ENCODE measurements at places on chromosomes 7 and 10. TPM values are rescaled to one million over a fixed set of nuclear protein-coding genes. Genes with fewer than 3 reads are reported as not detected.

The ARL3 gene
- polyA plus RNA-seq, result 22.0 TPM

The PCGF6 gene
- polyA plus RNA-seq, result 13.2 TPM

The OR2A7 gene
- polyA plus RNA-seq, result 0.45 TPM

The ITPRID1 gene
- polyA plus RNA-seq, result not detected

The GCK gene
- polyA plus RNA-seq, result 0.14 TPM

GRCh38 chr10:63261496-63261895, 128.4 kb downstream of the NRBF2 start:
- no peak for DNase-seq
- no peak overlapping the region for H3K27ac ChIP-seq
- H3K36me3 ChIP-seq, result no peaks in the 10 kb centered on the region
- H3K27me3 ChIP-seq, result no peaks in the 10 kb centered on the region
- peaks cover 8% of the 10 kb centered on the region for H3K4me1 ChIP-seq
- H3K4me3 ChIP-seq, result no peak overlapping the region

GRCh38 chr7:117117172-117117571, 163.9 kb downstream of the ST7 start:
- H3K4me1 ChIP-seq, result no peaks in the 10 kb centered on the region
- no peak overlapping the region for H3K4me3 ChIP-seq
- H3K36me3 ChIP-seq, result no peaks in the 10 kb centered on the region
- H3K27me3 ChIP-seq, result no peaks in the 10 kb centered on the region

DNA sequence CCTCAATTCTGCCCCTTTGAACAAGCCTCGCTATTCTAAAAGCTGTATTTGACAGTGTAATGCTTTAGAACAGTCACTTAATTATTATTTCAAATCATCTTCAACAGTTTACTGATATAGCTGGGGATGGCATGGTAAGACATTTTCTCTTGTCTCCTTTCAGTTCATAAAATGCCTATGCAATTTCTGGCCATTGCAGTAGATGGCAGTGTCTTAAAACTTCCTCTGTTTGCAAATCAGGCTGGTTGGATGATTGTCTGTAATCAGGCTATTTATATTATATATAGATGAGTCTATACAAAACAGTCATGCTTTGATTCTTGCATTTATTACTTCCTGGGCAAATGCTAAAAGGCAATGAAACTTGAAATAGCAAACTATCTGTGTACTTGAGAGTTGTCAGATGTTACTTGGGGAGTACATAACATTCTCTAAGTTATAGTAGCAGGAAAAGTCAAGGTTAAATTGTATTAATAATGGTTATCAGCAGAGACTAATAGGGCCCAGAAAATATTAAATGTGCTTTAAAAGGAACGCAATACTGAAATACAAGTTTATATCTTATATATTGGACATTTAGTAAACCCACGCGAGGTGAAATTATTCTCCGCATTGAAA, 55.5 kb upstream of the LHFPL3 start:
- H3K4me1 ChIP-seq, result no peaks in the 10 kb centered on the region
- DNase-seq, result peak; percentile 50
- no peaks in the 10 kb centered on the region for H3K27me3 ChIP-seq
- no peak overlapping the region for H3K4me3 ChIP-seq
- H3K36me3 ChIP-seq, result no peaks in the 10 kb centered on the region

- H3K4me3 ChIP-seq, result no peak overlapping the region
These were observed 165.3 kb downstream of the PTPRN2 start for GRCh38 chr7:158422196-158422886.

GRCh38 chr7:64997927-64998391, 7.1 kb upstream of the ZNF117 start:
- H3K36me3 ChIP-seq, result no peaks in the 10 kb centered on the region
- no peak overlapping the region for H3K27ac ChIP-seq
- no peak overlapping the region for H3K4me3 ChIP-seq
- no peaks in the 10 kb centered on the region for H3K27me3 ChIP-seq

DNA sequence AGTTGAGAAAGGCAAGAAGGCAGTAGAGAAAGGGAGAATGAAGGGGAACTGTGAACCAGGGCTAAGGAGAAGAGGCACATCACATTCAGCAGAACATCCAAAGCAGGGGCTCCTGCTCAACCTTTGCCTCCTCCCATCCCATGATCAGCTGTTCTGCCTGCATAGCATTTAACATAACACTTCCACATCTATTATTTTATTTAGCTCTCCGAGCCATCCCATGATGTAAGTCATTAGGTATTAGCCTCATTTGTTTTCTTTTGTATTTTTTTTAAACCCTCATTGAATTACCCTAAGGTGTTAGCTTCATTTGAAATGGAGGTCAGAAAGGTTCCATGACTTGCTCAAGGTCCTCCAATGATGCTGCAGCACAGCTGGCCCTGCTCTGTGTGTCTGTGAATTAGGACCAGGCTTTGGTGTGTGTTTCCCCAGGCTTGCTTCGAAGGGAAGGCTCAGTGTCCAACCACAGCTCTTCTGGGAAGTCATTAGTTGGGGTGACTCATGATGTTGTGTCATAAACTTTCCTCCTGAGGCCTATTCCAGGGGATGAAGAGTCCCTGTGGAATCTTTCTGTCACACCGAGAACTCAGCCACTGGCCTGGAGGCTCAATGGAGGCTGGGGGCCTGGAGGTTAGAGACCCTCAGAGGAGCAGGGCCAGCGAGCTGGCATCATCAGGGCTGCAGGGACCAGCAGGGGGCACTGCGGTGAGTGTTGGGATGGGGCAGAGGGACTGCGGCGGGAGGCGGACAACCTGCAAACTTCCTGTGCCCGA, 16.5 kb downstream of the NPFFR1 start:
- H3K27ac ChIP-seq, result peak overlapping the region; percentile 61
- DNase-seq, result peak; percentile 98
- no peaks in the 10 kb centered on the region for H3K27me3 ChIP-seq
- peaks cover 14% of the 10 kb centered on the region for H3K4me1 ChIP-seq
- no peaks in the 10 kb centered on the region for H3K36me3 ChIP-seq

Measured in fibroblast of lung (primary cell).